ENCODE measurements at places on chromosomes 13 and 19.

DNA sequence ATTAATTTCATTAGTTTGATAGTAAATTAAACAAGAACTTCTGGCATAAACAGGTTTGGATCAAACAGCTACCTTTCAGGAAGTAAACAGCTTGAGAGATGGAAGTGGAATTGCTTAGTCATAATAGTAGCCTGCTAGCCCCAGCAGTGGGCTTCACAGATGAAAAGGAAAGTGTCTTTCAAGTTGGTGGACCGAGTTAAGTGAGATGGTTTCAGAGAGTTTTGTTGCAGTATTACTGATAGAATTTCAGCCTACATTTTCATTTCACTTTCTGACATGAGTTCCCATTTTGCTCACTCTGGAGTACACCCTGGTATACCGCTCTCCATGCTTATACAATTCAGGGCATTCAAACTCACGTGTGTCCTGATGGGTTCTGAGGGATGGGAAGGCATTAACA lies 2.0 kb upstream of the PTOV1 start:
- no peak for DNase-seq

DNA sequence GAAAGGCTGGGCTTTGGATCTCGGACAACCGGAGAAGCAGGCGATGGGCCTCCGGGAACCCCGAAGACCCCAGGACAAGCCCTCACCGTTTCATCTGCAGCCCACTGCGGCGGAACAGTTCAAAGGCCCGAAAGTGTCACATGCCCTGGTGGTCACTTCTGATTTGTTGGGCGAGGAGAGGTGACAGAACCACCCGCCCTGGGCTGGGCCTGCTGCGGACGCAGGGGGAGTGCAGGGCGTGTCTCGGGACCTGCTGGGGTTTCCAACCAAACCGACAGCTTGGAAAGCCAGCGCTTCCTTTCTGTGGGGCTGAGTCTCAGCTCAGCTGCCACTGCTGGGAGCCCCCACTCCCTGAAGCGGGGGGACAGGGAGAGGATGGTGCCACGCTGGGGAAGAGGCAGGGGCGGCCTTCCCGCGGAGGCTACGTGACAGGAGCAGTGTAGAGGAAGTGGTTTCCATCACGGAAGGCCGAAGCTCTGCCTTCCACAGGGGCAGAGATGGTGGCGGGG lies 22.8 kb upstream of the ZBTB7A start:
- DNase-seq: no peak

DNA sequence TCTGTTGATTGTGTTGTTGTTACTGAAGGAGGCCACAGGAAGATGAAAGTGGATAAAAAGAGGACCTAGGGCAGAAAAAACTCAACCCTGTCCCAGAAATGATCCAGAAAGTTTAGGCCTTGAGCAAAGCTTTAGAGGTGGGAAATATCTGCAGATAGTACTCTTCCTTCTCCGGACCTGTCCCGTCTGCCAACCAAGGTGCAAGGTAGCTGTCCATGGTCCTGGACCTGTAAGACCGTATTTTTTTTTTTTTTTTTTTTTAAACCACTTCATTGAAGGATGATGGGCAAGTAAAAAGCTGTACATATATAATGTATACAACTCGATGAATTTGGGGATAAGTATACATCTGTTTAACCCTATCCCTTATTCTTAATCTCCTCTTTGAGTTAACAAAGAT lies 225.9 kb downstream of the OLFM4 start:
- DNase-seq: no peak

DNA sequence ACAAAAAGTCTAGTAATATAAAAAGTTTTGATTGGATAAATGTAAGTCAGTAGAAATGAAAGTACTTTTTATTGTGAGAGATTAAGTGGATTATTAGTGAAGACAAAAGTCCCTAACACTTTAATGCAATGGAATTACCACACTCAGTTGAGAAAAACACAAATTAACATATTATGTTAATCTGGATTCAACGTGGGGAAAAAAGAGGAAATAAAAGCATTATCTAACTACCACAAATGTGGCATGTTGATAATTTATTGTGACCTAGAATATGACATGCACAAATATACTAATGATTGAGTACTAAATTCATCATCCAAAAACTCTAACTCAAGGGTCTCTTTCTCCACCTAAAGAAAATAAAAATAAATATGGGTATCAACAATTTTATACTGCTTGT lies 41.5 kb downstream of the FOXO1 start:
- no peak for DNase-seq

DNA sequence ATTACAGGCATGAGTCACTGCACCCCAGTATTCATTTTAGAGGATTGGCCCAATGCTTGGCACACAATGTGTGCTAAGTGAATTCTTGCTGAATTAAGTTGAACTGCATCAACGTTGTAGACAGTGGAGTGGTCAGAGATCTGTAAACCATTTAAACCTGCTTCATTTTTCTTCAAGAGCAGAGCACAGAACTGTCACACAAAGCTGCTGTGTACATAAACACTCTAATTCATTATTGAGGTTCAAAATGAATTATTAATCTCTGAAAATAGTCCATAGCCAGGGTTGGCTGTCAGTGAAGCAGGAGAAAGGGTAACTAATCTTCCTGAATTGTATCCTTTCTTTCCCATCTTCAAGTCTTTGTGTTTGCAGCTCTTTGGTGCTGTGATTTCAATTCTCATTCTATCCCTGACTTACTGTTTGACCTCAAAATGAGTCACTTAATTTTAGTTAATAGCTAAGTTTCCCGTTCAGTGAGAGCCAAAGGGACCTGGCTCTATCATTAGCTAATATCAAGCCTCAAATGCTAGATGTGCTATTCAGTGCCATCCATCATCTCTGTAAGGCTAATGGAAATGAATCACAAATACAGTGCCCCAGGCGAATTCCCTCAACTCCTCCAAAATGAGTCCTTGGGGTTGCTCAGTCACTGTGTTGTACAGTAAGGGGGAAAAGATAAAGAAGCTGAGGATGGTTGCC lies 77.0 kb upstream of the TSC22D1 start:
- no peak for DNase-seq
